Thyroid gland (tissue), 4 donors: ENCODE measurements at places on chromosomes 3 and 15. TPM values are rescaled to one million over a fixed set of nuclear protein-coding genes. Genes with fewer than 3 reads are reported as not detected.

GRCh38 chr3:39122813-39123212, 15.3 kb downstream of the TTC21A start:
- no peak overlapping the region for H3K4me3 ChIP-seq
- H3K36me3 ChIP-seq, result peaks cover 13% of the 10 kb centered on the region
- H3K27me3 ChIP-seq, result no peaks in the 10 kb centered on the region
- H3K27ac ChIP-seq, result no peak overlapping the region

GRCh38 chr3:48501196-48501595, 2.8 kb downstream of the SHISA5 start:
- no peak overlapping the region for H3K4me3 ChIP-seq
- no peaks in the 10 kb centered on the region for H3K27me3 ChIP-seq
- no peak for DNase-seq
- H3K36me3 ChIP-seq, result peaks cover 7% of the 10 kb centered on the region

GRCh38 chr3:48409291-48410201, 20.3 kb downstream of the PLXNB1 start:
- H3K27ac ChIP-seq, result no peak overlapping the region
- peak; percentile 0 for DNase-seq
- no peak overlapping the region for H3K4me3 ChIP-seq
- no peaks in the 10 kb centered on the region for H3K27me3 ChIP-seq
- no peaks in the 10 kb centered on the region for H3K4me1 ChIP-seq
- peaks cover 88% of the 10 kb centered on the region for H3K36me3 ChIP-seq

DNA sequence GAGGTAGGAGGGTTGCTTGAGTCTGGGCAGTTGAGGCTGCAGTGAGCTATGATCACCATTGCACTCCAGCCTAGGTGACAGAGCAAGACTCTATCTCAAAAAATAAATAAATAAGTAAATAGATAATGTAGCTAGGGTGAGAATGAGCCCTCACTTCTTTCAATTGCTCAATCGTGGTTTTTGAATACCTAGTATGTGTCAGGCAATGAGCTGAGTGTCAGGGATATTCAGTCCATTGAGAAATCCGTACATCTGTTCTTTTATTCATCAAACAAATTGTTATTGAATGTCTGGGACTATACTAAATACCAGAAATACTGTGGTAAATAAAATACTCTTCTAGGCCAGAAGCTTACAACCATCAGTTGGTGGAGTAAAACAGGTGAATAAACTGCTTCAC, 6.2 kb upstream of the ZNF148 start:
- H3K27me3 ChIP-seq, result no peaks in the 10 kb centered on the region
- no peak overlapping the region for H3K4me3 ChIP-seq
- no peaks in the 10 kb centered on the region for H3K36me3 ChIP-seq

- DNase-seq, result no peak
- H3K27ac ChIP-seq, result no peak overlapping the region
- H3K27me3 ChIP-seq, result no peaks in the 10 kb centered on the region
- peak overlapping the region; percentile 13 for H3K4me3 ChIP-seq
- H3K4me1 ChIP-seq, result peaks cover 7% of the 10 kb centered on the region
Measured at GRCh38 chr3:129045675-129046036, 14.9 kb upstream of the GP9 start.

DNA sequence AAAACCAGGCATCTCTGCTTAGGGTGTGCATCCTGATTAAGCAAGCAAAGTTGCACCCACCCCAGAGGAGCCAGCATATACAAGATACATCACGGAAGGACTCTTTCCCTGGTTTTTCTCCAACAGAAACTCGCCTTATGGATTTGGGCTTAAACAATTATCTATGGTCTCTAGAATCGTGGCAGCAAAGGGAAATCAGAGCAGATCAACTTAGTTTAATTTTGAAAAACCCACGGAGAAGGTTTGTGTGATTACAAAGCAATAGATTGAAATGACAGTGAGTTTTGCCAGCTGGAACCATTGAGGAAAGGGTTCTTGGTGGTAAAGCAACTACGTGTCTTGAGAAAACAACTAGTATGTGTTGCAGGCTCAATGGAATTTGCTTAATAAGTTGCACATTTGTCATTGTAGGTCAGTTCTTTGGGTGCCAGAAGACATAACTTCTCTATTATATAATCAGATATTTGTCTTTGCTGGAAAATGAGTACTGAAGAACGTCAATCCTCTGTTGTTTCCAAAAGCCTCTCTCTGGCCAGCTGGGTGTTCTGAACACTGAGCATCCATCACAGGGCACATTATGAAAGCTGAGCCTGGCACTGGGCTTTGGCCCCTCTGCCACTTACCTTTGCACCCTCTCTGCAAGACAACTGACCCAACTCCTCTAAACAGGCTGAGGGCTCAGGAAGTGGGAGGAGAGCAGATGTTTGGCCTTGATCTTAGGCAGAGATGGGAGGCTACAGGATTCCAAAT, 75.7 kb upstream of the FBN1 start:
- no peaks in the 10 kb centered on the region for H3K36me3 ChIP-seq
- no peak overlapping the region for H3K27ac ChIP-seq
- H3K4me1 ChIP-seq, result no peaks in the 10 kb centered on the region
- no peak overlapping the region for H3K4me3 ChIP-seq

DNA sequence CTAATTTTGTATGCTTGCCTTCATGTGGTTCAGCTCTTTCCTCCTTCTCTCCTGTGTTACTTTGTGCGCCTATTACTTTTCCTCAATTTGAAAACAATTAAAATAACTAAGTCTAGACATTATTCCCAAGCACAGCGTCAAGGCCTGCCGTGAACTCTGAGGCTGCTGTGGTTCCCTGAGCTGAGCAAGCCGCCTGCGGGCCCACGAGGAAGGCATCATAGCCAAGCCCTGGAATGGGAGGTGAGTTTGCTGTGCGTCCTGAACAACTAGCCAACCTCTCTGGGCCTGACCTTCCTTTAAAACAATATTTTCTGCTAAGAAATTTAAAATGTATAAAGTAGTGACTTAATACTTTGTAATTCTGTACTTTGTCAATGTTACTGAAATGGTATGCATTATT, 327.2 kb downstream of the OCA2 start:
- no peak overlapping the region for H3K27ac ChIP-seq
- no peak overlapping the region for H3K4me3 ChIP-seq
- no peaks in the 10 kb centered on the region for H3K4me1 ChIP-seq
- no peaks in the 10 kb centered on the region for H3K27me3 ChIP-seq
- DNase-seq, result no peak

- H3K36me3 ChIP-seq, result no peaks in the 10 kb centered on the region
- H3K4me1 ChIP-seq, result peaks cover 51% of the 10 kb centered on the region
- peak; percentile 46 for DNase-seq
- H3K27me3 ChIP-seq, result no peaks in the 10 kb centered on the region
- H3K27ac ChIP-seq, result peak overlapping the region; percentile 97
Measured at GRCh38 chr3:58009026-58009748, 965 bp downstream of the FLNB start.

DNA sequence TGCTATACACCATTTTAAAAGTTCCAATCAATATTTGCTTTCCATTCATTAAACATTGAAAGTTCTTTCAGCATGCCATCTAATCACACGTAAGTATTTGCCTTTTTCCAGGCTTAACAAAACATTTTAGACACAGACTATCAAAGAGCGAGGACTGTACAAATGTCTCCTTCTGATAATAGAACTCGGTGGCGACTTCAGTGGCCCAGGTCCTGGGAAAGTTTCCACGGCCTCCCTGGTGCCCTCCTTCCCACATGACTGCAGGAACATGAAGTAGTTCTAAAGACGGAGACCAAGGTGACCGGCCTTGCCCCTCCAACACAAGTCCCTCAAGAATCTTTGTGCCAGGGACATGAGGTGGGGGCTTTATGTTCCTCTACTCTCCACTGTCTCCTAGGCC, 174.6 kb upstream of the KBTBD8 start:
- no peak for DNase-seq
- no peaks in the 10 kb centered on the region for H3K27me3 ChIP-seq
- H3K27ac ChIP-seq, result no peak overlapping the region
- H3K36me3 ChIP-seq, result no peaks in the 10 kb centered on the region

- H3K4me3 ChIP-seq, result no peak overlapping the region
- no peaks in the 10 kb centered on the region for H3K4me1 ChIP-seq
- no peak overlapping the region for H3K27ac ChIP-seq
- no peak for DNase-seq
- no peaks in the 10 kb centered on the region for H3K36me3 ChIP-seq
Measured at GRCh38 chr3:127803619-127804018, 18.7 kb downstream of the MGLL start.

DNA sequence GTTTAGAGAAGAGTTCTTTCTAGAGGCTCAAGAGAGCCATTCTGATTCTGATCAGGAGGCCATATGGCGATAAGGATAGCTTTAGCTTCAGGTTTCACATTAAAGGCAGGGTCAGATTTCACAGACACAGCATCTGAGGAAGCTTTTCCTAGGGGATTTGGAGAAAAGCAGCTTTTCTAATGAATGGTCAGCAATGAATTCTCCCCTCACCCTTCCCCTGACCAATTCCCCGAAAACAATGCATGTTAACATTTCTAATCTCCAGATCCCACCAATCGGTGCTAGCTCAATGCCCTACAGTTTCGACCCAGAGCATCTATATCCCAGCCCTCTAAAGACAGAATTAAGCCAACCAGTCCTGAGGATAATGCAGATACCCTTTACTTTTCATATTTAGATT, 9.8 kb downstream of the AGBL1 start:
- DNase-seq, result no peak
- no peak overlapping the region for H3K4me3 ChIP-seq
- H3K27me3 ChIP-seq, result no peaks in the 10 kb centered on the region
- no peaks in the 10 kb centered on the region for H3K4me1 ChIP-seq
- H3K27ac ChIP-seq, result no peak overlapping the region

- no peaks in the 10 kb centered on the region for H3K27me3 ChIP-seq
- DNase-seq, result peak; percentile 13
- H3K36me3 ChIP-seq, result no peaks in the 10 kb centered on the region
- H3K4me1 ChIP-seq, result peaks cover 20% of the 10 kb centered on the region
Measured at GRCh38 chr3:128878556-128879124, 780 bp upstream of the ACAD9 start.

GRCh38 chr3:98540346-98540745, 8.6 kb downstream of the GPR15 start:
- H3K27ac ChIP-seq, result no peak overlapping the region
- no peak for DNase-seq
- no peaks in the 10 kb centered on the region for H3K27me3 ChIP-seq

- H3K4me3 ChIP-seq, result no peak overlapping the region
- H3K27ac ChIP-seq, result no peak overlapping the region
- peak; percentile 59 for DNase-seq
- no peaks in the 10 kb centered on the region for H3K36me3 ChIP-seq
Measured at GRCh38 chr3:65439641-65440284, 599.0 kb downstream of the MAGI1 start.

DNA sequence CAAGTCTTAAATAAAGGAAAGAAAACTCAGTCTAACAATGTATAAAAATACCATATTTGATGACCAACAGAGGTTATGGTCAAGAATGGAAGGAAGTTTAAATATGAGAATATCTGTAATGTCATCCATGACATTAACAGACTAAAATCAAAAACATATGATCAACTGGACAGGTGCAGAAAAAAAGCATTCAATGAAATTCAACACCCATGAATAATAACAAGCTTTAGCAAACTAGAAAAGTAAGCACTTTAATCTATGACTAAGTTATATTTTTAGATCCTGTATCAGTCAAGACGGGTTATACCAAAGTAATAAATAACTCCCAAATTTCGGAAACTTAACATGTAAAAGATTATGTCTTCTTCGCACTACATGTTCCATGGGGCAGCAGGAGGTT, 61.8 kb downstream of the CFAP20DC start:
- no peaks in the 10 kb centered on the region for H3K4me1 ChIP-seq
- H3K27me3 ChIP-seq, result no peaks in the 10 kb centered on the region
- no peaks in the 10 kb centered on the region for H3K36me3 ChIP-seq
- no peak overlapping the region for H3K4me3 ChIP-seq
- DNase-seq, result no peak
- no peak overlapping the region for H3K27ac ChIP-seq

DNA sequence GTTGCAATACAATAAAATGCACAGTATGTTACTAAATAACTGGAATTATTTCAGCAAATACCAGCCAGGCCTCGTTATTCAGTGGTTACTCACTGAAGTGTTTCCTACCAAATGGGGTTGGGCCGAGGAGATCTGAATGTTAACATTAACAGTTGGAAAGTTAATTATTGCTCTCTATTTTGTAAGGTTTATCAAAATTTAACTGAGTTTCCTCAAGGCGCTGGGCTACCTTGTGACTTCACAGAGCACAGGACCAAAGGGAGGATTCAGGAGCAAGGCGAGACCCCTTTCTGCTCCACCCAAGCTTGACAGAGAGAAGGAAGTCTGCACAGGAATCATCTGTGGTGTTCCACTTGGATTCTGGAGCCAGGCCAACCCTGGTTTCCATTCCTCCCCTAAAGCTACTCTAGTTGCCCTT, 21.6 kb downstream of the ADAMTS9 start:
- H3K27ac ChIP-seq, result peak overlapping the region; percentile 48
- DNase-seq, result peak; percentile 51
- no peaks in the 10 kb centered on the region for H3K36me3 ChIP-seq
- H3K4me1 ChIP-seq, result peaks cover 16% of the 10 kb centered on the region

GRCh38 chr15:88250826-88251225, 5.7 kb downstream of the NTRK3 start:
- no peak for DNase-seq
- no peak overlapping the region for H3K4me3 ChIP-seq
- H3K36me3 ChIP-seq, result no peaks in the 10 kb centered on the region
- H3K4me1 ChIP-seq, result peaks cover 9% of the 10 kb centered on the region

DNA sequence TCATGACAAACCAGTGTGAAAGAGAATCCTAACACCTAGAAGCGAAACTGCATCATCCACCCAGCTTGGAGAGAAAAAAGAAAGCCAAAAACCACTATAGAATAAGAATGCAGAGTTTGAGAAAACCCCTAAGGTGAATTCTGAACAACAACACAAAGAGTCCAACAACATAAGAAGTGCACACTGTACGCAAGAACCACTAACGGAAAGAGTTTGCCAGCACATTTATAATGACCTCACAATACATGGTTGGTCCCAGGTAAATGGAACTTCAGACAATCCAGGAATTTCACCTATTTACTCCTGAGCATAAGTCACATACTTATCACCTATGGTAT, 128.3 kb upstream of the BHLHE40 start:
- no peaks in the 10 kb centered on the region for H3K27me3 ChIP-seq
- DNase-seq, result no peak
- H3K4me3 ChIP-seq, result no peak overlapping the region
- H3K36me3 ChIP-seq, result no peaks in the 10 kb centered on the region

DNA sequence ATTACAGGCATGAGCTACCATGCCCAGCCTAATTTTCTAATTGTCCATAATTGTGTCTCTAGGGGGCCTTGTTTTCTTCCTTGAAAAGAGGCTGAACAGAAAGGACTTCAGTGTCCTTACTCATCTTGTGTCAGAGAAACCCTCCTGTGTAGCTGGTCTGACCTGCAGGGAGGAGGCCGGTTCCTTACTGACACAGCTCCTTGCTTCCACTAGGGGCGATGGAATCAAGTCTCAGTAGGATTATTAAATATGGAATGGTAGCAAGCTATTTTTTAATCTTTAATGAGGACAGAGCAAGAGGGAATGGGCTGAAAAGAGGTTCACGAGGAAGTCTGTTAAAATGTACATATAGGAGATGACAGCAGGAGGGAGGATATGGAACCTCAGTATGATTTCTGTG, 8.6 kb downstream of the LPCAT4 start:
- H3K27me3 ChIP-seq, result no peaks in the 10 kb centered on the region
- H3K36me3 ChIP-seq, result no peaks in the 10 kb centered on the region
- DNase-seq, result no peak
- no peak overlapping the region for H3K27ac ChIP-seq

The MYO9A gene
- 103 TPM for total RNA-seq

The TBL1XR1 gene
- total RNA-seq, result 219 TPM

The GOLGA6L4 gene
- total RNA-seq, result 3.5 TPM

The LRRIQ4 gene
- total RNA-seq, result not detected

The HESX1 gene
- total RNA-seq, result 0.56 TPM

The AADACL2 gene
- not detected for total RNA-seq

The SPSB4 gene
- total RNA-seq, result not detected

The PLA2G4F gene
- total RNA-seq, result 3.9 TPM

The CPLX3 gene
- not detected for total RNA-seq

The FETUB gene
- total RNA-seq, result not detected

The DUOX1 gene
- 132 TPM for total RNA-seq

The IL17RC gene
- 64.2 TPM for total RNA-seq
